GM23248 (cell line): ENCODE measurements at places on chromosomes 5 and 9.

DNA sequence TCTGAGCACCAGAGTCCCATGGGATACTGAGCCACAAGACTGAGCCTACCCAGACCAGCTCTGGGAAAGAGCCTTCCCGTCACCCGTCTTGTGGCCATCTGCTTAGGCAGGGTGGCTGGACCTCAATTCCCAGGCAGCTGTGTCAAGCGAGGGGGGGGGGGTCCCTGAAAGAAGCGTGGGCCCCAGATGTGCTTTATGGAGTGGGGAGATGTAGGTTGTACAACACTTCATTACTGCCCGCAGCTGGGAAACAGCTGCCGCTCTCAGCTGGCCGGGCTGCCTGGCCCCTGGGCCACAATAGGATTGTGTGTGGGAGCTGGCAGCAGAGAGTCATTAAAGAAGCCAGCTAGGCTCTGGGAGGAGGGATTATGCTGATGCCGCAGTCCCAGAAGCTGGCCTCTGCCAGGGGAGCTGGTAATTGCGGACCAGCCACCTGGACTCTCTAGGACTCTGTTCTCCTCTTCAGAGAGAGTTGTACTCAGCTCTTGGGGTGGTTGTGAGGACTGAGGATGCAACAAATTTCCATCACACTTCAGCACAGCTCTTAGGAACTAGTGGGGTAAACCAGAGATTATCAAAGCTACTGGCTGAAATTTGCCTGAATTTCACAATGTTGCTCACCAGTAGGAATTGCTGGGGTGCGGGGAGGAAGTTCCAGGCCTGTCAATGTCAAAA is 145.4 kb downstream of the GADD45G start:
- no peaks in the 10 kb centered on the region for H3K4me1 ChIP-seq
- no peaks in the 10 kb centered on the region for H3K27me3 ChIP-seq
- H3K27ac ChIP-seq: no peak overlapping the region
- no peaks in the 10 kb centered on the region for H3K36me3 ChIP-seq
- no peak overlapping the region for H3K4me3 ChIP-seq

DNA sequence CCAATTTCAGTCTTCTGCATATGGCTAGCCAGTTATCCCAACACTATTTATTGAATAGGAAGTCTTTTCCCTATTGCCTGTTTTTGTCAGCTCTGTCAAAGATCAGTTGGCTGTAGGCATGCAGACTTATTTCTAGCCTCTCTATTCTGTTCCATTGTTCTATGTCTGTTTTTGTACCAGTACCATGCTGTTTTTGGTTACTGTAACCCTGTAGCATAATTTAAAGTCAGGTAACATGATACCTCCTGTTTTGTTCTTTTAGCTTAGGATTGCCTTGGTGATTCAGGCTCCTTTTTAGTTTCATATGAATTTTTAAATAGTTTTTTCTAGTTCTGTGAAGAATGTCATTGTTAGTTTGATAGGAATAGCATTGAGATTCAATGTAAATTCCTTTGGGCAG is 104.9 kb upstream of the SLCO6A1 start:
- no peak for DNase-seq
- no peaks in the 10 kb centered on the region for H3K36me3 ChIP-seq
- H3K4me1 ChIP-seq: 0 out of 2 replicates have a peak, but pooled peaks cover 7% of the 10 kb centered on the region
- H3K27me3 ChIP-seq: no peaks in the 10 kb centered on the region
- no peak overlapping the region for H3K4me3 ChIP-seq

- 0 out of 2 replicates have a peak overlapping the region, but pooled peaks have one; percentile 10 for H3K4me3 ChIP-seq
- no peaks in the 10 kb centered on the region for H3K36me3 ChIP-seq
- peak overlapping the region; percentile 37 for H3K27ac ChIP-seq
- peak; percentile 83 for DNase-seq
- H3K27me3 ChIP-seq: no peaks in the 10 kb centered on the region
These were observed 13.3 kb upstream of the STING1 start for GRCh38 chr5:139495638-139496435.

DNA sequence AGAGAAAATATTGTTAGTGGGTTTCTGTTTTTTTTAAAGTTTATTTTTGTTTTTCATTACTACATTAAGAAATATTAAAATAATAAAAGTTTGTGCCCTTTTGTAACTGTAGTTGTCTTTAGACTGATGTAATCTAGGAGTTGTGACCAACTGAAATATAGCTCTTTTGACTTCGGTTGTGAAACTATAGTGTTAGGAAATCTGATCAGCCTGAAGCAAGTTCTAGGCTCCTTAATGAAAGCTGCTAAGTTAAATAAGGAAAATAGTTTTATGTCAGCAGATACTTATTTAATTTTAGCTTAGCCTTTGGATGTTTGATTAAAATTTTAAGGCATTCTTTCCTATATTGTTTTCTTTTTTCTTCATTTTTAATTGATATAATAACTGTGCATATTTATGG is 14.2 kb downstream of the AP3S1 start:
- no peak overlapping the region for H3K4me3 ChIP-seq
- no peak overlapping the region for H3K27ac ChIP-seq
- H3K4me1 ChIP-seq: peaks cover 43% of the 10 kb centered on the region
- DNase-seq: peak; percentile 48

- no peak overlapping the region for H3K27ac ChIP-seq
- no peaks in the 10 kb centered on the region for H3K27me3 ChIP-seq
- no peak overlapping the region for H3K4me3 ChIP-seq
- no peaks in the 10 kb centered on the region for H3K36me3 ChIP-seq
These were observed 43.7 kb downstream of the ZNF366 start for GRCh38 chr5:72463449-72464052.

- H3K4me1 ChIP-seq: no peaks in the 10 kb centered on the region
- no peaks in the 10 kb centered on the region for H3K27me3 ChIP-seq
- no peak for DNase-seq
- H3K4me3 ChIP-seq: no peak overlapping the region
- H3K36me3 ChIP-seq: no peaks in the 10 kb centered on the region
- no peak overlapping the region for H3K27ac ChIP-seq
These were observed 1039.2 kb upstream of the CDH9 start for GRCh38 chr5:28077291-28078240.

GRCh38 chr5:28544501-28544900 is 1506.1 kb upstream of the CDH9 start:
- H3K4me1 ChIP-seq: no peaks in the 10 kb centered on the region
- DNase-seq: no peak
- H3K27me3 ChIP-seq: no peaks in the 10 kb centered on the region
- H3K27ac ChIP-seq: no peak overlapping the region
- H3K4me3 ChIP-seq: no peak overlapping the region
- no peaks in the 10 kb centered on the region for H3K36me3 ChIP-seq

DNA sequence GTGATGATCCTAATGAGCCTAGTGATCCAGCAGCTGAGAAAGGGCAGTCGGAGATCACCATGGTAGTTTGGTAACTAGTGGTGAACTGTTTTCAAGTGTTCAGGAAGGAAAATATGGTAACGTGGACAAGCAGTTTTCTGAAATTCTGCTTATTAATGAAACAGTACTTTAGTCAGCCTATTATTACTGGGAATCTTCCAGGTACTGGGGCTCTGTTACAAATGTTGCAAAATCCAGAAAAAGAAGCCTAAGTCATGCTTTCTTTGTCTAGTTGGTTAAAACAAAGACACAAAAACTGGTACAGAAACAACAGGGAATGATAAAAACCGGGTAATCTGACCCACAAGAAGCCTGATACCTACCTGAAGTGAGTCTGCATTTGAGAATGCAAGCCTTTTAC is 18.2 kb downstream of the TTC23L start:
- no peaks in the 10 kb centered on the region for H3K27me3 ChIP-seq
- H3K27ac ChIP-seq: no peak overlapping the region
- no peak overlapping the region for H3K4me3 ChIP-seq
- H3K4me1 ChIP-seq: no peaks in the 10 kb centered on the region
- no peaks in the 10 kb centered on the region for H3K36me3 ChIP-seq

- DNase-seq: no peak
- no peaks in the 10 kb centered on the region for H3K36me3 ChIP-seq
- H3K27ac ChIP-seq: no peak overlapping the region
- peaks cover 7% of the 10 kb centered on the region; the same call in 1 of the 2 replicates for H3K27me3 ChIP-seq
These were observed 127.5 kb upstream of the IRX4 start for GRCh38 chr5:2009986-2010914.

DNA sequence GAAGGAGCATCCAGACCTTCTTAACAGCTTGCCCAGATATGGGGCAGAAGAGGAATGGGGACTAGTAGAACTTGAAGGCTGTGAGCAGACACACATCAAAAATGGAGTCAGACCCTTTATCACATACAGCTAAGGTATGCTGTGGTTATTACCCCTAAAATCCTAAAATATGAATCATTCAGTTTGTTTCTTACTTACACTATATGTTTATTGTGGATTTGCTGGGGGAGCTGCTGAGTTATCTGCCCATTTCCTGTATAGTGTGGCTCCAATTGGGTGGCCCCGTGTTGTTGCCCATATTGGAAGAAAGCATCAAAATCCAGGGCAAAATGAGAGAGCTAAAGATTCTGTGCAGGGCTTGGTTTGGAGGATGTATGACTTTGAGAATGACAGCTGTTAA is 56.9 kb downstream of the AP3S1 start:
- no peak overlapping the region for H3K27ac ChIP-seq
- no peak for DNase-seq
- H3K4me1 ChIP-seq: peaks cover 22% of the 10 kb centered on the region

DNA sequence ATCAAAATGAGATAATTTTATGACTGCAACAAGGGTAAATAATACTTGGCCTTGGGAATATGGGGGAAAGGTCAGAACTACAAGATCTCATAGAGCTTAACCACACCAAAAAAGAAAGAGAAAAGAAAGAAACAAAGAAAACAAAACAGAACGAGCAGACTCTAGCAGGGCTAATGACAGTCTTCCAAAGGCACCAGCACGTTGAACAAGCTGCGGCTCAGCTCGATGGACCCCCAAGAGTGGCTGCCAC is 689 bp downstream of the AK3 start:
- H3K4me1 ChIP-seq: peaks cover 24% of the 10 kb centered on the region
- no peaks in the 10 kb centered on the region for H3K36me3 ChIP-seq
- no peak for DNase-seq
- no peaks in the 10 kb centered on the region for H3K27me3 ChIP-seq
- peak overlapping the region; percentile 50 for H3K27ac ChIP-seq

DNA sequence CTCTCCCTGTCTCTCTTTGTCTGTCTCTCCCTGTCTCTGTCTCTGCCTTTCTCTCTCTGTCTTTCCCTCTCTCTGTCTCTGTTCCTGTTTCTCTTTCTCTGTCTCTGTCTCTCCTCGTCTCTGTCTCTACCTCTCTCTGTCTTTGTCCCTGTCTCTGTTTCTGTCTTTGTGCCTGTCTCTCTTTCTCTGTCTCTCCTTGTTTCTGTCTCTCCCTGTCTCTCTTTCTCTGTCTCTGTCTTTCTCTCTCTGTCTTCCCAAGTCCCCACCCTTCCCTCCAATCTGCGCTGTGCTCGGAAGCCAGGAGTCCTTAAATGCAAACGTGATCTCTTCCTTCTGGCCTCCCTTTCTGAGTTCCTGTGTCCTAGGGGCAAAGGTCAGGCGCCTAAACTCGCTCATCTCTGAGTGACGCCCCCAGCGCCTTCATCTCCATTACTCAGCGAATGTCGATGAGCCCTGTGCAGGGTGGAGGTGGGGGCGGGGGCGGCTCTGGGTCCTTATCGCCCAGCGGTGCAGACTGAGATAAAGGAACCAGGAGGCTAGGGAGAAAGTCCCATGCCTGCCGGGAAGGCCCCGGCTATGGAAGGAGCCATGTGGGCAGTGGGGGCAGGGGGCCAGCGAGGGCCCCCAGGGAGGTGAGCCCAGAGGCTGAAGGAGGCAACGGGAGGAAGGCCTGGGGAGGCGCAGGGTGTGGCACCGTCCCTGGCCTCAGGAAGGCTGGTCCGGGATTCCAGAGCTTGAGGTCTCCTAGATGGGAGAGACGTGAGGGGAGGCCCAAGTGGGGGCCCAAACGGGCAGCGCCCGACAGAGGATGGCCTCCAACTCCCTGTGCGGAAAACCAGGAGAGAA is 1.5 kb upstream of the SLC6A19 start:
- DNase-seq: no peak
- no peaks in the 10 kb centered on the region for H3K36me3 ChIP-seq
- no peaks in the 10 kb centered on the region for H3K4me1 ChIP-seq
- no peak overlapping the region for H3K4me3 ChIP-seq
- peaks cover 20% of the 10 kb centered on the region for H3K27me3 ChIP-seq

- no peaks in the 10 kb centered on the region for H3K27me3 ChIP-seq
- H3K27ac ChIP-seq: no peak overlapping the region
- H3K4me1 ChIP-seq: peaks cover 32% of the 10 kb centered on the region
- peaks cover 63% of the 10 kb centered on the region for H3K36me3 ChIP-seq
- no peak overlapping the region for H3K4me3 ChIP-seq
These were observed 6.9 kb downstream of the RHOBTB3 start for GRCh38 chr5:95738072-95738471.
